Inflammatory macrophage (primary cell): ENCODE measurements at places on chromosomes 11 and 22.
A peak's percentile ranks its signal among the peaks of the same experiment; 100 is the strongest.

GRCh38 chr11:100929377-100929776 is 200.2 kb downstream of the PGR start:
- no peak for DNase-seq

- DNase-seq, result peak; percentile 76
These were observed 26.8 kb upstream of the RAG1 start for GRCh38 chr11:36540998-36541397.

DNA sequence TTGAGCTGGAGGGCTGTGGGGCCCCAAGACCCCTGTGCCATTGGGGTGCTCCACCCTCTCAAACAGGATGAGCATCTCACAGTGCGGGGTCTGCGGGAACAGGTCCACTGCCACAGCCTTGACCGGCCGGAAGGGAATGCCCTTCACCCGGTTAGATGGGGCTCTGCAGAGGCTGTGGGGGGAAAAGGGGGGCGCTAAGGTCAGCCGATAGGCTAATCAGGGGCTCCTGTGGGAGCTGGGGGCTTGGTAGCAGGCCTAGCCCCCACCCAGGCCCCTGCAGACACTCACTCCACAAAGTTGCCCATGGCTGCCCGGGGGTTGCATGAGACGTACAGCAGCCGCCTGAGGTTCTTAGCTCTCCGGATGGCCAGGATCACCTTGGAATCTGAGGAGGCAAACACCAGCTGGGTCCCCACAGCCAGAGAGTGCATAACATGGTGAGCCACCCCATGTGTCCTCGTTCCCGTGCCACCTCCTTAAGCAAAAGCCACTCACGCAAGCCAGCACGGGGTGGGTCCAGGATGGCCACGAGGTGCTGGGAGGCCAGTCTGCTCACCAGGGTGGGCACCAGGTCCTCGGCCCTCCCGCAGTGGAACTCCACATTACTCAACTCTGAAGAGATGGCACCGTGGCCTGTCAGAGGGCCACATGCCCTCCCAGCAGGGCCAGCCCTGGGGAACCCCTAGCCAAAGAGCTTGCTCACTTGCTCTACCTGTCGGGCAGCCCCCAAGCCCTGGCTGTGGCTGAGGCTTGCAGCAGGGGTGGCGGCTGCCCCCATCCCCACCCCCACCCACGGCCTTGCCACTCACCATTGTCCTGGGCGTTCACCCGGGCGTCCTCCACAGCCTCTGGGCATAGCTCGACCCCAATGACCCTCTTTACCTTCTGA is 3.0 kb upstream of the RANBP1 start:
- no peak for DNase-seq

GRCh38 chr11:110972640-110973039 is 260.4 kb upstream of the ARHGAP20 start:
- DNase-seq, result peak; percentile 78

- DNase-seq, result no peak
These were observed 78.7 kb downstream of the CASP12 start for GRCh38 chr11:104819603-104820002.

- peak; percentile 4 for DNase-seq
These were observed 49.9 kb upstream of the FADD start for GRCh38 chr11:70153133-70153727.

- no peak for DNase-seq
These were observed 87.5 kb upstream of the SESN3 start for GRCh38 chr11:95318498-95318897.

- no peak for DNase-seq
These were observed 277.4 kb downstream of the FAM76B start for GRCh38 chr11:95512177-95512576.

GRCh38 chr11:133659538-133660201 is 127.4 kb upstream of the OPCML start:
- no peak for DNase-seq

DNA sequence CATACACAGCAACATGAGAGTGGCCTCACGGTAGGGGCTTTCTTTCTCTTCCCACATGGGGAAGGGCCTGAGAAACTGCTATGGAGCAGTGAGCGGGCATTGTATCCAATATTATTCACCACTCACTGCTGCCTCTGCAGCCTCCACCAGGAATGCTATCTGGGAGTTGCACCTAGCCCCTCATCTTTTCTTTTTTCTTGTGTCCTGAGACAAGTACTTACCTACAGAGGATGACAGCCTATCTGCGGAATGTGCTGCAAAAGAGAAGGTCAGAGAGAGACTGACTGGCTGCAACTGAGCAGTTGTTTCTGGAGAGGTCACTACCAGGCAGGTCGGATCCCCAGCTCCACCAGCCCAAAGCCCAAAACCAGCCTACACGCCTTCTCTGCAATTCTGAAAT is 52.1 kb upstream of the HTATIP2 start:
- no peak for DNase-seq

DNA sequence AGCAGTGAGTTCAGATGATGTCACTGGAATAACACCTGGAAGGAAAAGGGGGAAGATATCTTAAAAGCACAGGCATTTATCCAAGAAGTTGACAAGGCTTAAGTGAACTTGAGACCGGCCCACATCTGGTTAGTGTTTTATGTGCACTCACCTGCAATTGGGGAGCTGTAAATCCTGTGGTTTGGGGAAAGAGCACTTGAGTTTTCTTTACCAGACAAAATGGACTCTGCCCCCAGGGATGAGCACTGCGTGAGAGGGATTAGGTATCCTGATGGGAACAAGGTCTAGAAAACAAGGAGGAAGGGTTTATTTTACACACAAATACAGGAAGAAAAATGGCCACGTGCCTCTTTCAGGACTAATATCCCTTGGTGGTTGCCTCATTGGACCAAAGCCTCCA is 15.2 kb downstream of the E2F8 start:
- DNase-seq, result no peak

- DNase-seq, result no peak
These were observed 192.6 kb upstream of the E2F8 start for GRCh38 chr11:19433367-19433766.

- no peak for DNase-seq
These were observed 41.9 kb downstream of the UVRAG start for GRCh38 chr11:75856912-75857311.

DNA sequence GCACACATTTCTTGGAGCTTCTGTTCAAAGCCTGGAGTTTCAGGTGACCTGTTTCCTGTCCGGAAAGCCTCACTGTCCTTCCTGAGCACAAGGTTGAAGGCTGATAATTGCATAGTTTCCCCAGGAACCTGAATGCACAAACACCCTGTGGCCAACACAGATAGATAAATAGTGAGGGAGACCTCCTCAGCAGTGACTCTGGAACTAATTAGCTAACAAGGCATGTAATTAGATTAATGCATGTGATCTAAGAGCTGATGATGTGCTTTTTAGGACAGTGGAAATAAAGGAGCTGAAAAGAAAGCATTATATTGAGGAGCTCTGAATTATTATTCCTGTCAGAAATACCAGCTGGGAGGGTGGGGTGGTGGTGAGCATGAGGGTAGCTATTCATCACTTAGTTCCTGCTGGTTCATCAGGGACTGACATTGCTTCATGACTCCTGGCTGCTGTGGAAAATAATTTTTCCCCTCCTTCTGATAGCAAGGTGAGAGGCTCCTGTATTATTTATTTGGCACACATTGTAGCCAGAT is 101.1 kb downstream of the NELL1 start:
- DNase-seq, result no peak
